Activated CD4-positive, CD25-positive, alpha-beta regulatory T cell treated with anti-CD3 and anti-CD28 coated beads, Interleukin-2, amount 50 U/mL, for 16 hours (primary cell): ENCODE measurements at places on chromosomes 12 and 14.

GRCh38 chr14:51846631-51847488 is 13.6 kb upstream of the GNG2 start:
- peak; percentile 75 for DNase-seq

DNA sequence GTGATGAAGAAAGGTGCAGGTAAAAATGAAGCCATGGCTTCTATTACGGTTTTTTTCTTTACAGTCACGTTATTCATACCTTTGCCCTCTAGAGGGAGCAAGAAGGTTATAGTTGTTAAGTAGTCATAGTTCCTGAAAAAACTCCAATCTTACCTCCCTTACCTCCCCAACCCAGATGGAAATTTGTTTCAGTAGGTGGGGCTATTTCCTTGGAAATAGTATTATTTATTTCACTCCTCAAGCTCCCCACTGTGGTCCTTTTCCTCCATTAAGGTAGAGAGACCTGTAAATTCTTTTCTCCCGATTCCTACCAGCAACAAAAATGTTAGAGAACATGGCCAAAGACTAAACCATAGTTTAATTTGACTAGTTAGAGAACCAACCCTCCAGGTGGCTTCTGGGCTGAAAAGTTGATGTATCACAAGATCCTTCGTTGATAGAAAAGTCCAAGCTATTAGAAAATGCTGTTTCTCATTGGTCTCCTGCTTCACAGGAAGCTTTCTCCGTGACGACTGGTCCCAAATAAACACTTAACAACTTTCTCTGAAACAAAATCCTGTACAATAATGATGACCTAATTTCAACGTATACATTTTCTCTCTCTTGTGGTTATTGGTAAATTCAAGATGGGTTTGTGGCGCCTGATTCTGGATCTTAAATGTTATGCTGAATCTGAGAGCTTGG is 43.5 kb downstream of the TMX1 start:
- DNase-seq = no peak

DNA sequence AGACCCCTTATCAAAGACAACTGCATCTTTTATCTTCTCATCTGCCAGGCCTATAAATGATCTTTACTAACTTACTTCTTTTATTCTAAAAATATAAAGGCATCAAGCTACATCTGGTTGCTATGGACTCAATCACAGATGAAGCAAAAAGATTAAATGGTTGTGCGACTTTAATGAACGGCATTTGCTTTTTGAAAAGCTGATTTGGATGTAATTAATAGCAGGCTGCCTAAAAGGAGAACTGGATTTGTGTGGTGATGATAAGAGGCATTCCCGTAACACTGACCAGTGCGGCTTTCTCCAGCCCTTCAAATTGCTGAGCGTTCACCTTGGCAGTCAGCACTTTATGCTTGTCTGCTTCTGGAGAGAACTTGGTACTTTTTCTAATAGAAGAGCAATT is 103.8 kb downstream of the ARMH4 start:
- DNase-seq = no peak

DNA sequence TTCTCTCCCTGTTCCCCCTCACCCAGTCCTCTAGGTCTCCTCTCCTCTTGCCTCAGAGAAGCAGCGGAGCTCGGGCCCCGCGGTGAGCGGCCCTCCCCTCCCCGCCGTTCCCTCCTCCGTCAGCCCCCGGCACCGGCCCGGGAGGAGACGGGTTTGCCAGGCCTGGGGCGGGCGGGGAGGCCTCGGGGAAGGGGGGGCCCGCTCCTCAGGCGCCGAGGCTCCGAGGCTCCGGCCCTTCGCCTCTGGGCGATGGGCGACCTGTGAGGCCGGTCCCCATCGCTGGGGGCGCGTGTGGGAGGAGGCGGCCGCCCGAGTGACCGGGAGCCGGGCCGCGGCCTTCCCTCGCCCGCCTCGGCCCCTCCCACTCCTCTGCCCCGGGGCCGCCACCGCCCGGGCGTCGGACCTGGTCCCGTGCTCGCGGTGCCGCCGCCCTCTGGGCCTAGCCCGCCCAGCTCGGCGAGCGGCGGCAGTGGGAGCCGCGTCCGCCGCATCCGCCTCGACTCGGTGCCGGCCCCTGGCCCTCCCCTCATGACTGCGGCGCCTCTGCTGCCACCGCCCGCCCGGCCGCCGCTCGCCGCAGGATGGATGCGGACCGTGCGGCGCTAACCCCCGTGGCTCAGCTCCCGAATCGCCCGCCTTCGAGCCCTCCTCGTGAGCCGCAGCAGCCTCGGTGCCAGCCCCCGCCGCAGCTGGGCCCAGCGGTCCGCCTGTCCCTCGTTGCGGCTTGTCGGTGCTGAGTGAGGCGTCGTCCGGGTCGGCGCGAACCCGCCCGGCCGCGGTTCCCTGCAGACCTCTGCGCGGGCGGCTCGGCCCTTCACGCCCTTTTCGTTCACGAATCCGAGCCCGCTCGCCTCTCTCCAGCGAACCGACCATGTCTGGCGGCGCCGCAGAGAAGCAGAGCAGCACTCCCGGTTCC is 574 bp downstream of the WNK1 start:
- no peak for DNase-seq

DNA sequence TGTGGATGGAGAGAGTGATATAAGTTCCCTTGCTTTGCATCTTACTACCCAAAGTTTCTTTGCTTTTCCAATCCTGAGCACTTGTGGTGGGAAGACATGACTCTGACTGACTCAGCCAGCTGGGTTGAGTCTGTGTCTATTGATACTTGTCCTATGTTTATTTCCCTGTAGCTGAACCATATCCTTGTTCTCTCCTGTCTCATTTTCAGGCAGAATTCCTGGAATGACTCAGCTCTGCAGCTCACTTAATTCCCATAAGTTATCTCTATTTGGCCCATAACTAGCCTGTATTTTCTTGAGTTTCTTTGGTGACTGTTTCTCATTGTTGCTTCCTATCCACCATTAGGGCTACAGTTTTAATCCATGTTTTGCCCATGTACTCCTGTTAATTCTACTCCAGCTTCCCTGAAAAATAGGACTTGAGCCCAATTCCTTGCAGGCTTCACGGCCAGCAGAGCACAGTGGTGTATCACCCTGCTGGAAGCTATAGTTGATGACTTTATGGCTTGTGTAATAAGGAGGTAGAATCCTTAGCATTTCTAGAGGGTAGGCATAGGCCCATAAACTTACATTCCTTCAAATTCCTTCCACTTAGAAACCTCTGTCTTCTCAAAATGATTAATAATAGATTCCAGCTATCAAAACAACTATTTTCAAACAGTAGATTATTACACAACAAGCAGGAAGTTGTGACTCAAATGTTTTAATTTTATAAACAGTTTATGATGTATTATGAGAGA is 183.1 kb downstream of the TMTC3 start:
- DNase-seq = no peak

- DNase-seq = no peak
These were observed 45.6 kb downstream of the ANKRD9 start for GRCh38 chr14:102464006-102464405.

- DNase-seq = no peak
These were observed 63.8 kb downstream of the TSPAN11 start for GRCh38 chr12:30990316-30990715.

GRCh38 chr14:99447739-99448138 is 32.9 kb downstream of the SETD3 start:
- DNase-seq = no peak

- DNase-seq = no peak
These were observed 101.6 kb downstream of the POLR3B start for GRCh38 chr12:106459124-106459523.

DNA sequence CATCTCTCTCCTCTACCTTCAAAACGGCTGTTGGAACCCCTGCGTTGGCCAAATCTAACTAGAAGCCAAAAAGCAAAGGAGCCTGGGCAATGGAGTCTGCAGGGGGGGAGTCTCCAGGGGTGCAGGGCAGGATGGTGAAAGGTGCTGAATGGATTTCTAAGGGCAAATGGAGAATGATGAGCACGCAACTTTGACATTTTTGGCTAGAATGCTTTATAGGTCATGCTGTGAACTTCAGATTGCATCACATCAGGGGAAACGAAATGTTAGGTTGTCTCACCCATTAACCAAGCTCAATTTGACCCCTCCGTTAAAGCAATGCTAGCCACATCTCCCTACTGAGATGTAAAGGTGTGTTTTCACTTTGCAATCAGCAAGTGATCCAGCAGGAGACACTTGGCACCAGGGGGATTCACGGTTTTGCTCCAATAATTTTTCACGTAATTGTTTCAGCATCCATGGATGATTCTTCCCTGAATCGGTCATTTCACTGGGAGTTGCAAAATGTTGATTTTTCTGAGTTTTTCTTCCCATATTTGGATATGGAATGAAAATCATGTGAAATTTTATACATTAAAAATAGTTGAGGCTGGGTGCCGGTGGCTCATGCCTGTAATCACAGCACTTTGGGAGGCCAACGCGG is 78.0 kb upstream of the MDM1 start:
- DNase-seq = no peak

DNA sequence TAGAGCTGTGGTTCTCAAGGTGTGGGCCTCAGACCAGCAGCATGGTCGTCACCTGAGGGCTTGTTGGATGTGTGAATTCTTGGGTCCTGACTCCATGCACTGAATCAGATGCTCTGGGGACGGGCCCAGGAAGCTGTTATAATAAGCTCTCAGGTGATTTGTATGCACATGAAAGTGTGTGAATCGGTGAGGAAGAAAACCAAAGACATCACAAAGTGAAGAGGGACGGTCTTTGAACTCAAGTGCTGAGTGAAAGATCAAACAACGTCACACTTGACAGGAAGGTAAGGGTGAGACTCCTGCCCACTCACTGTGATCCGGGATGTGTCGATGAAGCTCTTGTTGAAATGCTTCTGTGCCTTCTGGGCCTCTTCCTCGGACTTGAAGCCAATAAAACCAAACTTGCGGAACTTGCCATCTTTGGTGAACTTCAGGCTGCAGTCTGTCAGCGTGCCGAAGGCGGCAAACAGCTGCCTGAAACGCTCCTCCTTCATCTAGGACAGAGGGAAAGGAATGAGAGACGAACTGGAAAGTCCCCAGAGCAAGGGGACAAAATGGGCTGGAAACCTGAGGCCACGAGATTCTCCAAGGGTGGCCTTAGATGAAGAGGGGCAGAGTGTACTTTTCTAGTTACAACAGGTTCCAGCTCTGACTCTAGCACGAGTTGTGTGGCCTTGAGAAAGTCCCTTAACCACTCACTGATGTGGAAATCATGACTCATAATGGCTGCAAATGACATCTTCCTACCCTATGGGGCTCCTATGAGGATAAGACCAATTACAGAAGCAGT is 4.0 kb downstream of the RBM19 start:
- peak; percentile 11 for DNase-seq

DNA sequence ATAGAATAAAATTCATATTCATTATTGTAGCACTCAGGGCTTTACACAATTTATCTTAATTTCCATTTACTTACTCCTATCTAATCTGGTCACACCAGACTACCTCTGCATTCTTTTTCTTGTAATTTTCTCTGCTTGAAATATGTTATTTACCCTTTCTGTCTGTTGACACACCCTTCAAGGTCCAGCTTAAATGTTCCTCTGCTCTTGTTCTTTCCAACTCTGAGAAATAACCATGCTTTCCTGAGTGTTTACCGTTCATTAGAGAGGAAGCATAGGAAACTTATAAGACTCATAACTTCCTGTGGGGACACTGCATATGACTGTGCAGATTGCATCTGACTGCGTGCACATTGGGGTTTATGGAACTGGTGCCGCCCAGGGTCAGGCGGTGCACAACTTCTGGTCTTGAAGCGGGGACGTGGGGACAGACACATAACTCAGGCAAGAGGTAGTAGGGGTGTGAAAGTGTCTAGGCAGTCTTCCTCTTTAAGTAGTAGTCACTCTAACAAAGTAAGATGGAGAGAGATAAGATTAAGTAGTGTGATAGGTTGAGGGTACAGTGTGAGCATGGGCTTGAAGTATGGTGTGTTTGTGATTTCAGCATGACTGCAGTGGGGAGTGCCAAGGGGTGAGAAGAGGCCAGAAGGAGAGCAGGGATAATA is 42.6 kb upstream of the FOXJ2 start:
- peak; percentile 19 for DNase-seq
